ENCODE measurements at places on chromosomes 7 and 10.

GRCh38 chr7:2941216-2941859 lies 97.2 kb upstream of the GNA12 start:
- DNase-seq = no peak

- no peak for DNase-seq
Observed at GRCh38 chr10:70963271-70963670, 74.9 kb upstream of the PCBD1 start.

DNA sequence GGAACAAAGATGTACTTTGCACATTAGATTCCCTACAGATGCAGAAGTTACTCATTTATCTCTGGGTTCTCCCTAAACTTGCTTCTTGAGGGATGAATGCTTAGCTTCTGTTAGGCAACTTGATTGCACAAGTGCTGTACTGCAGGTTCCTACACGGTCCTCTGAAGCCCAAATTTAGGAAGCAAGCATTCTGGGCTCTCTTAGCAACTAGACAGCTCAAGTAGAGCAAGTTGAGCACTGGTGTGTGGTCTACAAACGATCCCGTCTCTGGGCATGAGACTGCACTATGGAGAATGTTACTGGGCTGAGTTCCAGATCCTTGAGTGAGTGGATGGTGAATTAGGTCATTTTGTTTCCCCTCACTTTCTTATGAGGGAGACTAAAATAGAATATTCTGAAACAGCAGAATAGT lies 14.3 kb downstream of the SEMA3D start:
- DNase-seq = peak; percentile 74

GRCh38 chr10:76218035-76218434 lies 786.6 kb downstream of the LRMDA start:
- DNase-seq = no peak

GRCh38 chr10:99982728-99983127 lies 27.0 kb downstream of the DNMBP start:
- DNase-seq = no peak

- DNase-seq = no peak
Observed at GRCh38 chr10:14601326-14601725, 173.4 kb downstream of the FAM107B start.

GRCh38 chr10:97426776-97427570 lies 982 bp downstream of the PGAM1 start:
- DNase-seq = no peak

DNA sequence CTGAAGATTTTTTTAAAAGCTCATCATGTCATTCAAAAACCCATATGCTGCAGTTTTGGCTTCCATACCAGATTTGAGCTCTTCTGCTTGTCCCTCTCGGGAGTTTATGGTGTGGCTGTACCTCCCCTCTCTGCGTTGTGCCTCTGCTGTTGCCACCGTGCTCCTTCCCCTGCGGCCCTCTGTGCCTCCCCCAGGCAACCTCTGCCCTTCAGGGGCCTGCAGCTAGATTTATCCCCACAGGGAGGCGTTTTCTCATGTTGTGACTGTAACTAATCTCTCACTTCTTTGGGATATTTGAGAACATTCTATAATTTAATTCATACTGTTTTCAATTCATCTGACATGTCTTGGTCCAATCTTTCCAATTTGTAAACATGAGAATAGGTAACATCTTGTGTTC lies 52.7 kb downstream of the TASOR2 start:
- no peak for DNase-seq

GRCh38 chr7:141649137-141649864 lies 52.7 kb downstream of the DENND11 start:
- no peak for DNase-seq

GRCh38 chr10:76149182-76149581 lies 717.8 kb downstream of the LRMDA start:
- no peak for DNase-seq

- DNase-seq = no peak
Observed at GRCh38 chr7:97748482-97748881, 16.6 kb downstream of the TAC1 start.

GRCh38 chr10:26890956-26891355 lies 30.2 kb upstream of the ABI1 start:
- DNase-seq = no peak

- DNase-seq = no peak
Observed at GRCh38 chr10:90560331-90560730, 297.5 kb downstream of the HTR7 start.

DNA sequence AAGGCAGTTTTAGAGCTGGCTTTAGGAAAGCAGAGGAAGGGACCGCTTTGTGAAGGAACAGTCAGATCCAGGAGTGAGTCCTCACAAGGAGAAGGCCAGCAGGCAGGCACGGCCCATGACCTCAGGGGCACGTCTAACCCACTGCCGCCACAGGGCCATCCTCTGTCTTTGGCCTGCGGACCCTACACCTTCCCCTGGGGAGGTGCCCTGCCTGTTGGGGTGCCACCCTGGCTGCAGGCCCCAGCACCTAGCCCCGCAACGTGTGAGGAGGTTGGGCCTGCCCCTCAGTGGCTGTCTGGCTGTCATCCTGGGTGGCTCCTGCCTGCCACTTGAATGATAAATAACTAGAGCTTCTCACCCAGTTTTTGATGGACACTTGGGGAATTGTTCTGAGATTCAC lies 31.0 kb upstream of the TRIM8 start:
- DNase-seq = no peak

- DNase-seq = no peak
Observed at GRCh38 chr10:102399217-102400021, 3.9 kb downstream of the NFKB2 start.

- no peak for DNase-seq
Observed at GRCh38 chr10:131706952-131707351, 193.9 kb upstream of the PPP2R2D start.

DNA sequence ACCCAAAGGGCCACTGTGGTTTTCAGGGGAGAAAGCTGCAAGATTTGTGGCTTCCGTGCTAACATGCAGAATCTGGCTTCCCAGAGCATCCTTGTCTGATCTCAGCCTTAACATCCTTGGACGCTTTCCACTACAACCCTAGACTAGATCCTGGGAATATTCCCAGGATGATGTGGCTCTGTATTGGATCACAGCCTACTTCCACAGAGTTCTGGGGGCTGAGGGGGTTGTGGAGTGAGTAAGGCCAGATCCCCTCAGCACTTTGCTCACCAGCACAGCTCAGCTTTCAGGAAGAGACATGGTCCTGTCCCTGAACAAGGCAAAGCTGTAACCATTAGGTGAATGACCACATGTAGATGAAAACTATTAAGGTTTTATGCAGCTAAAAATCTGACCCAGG lies 241.3 kb upstream of the MYO3A start:
- no peak for DNase-seq

DNA sequence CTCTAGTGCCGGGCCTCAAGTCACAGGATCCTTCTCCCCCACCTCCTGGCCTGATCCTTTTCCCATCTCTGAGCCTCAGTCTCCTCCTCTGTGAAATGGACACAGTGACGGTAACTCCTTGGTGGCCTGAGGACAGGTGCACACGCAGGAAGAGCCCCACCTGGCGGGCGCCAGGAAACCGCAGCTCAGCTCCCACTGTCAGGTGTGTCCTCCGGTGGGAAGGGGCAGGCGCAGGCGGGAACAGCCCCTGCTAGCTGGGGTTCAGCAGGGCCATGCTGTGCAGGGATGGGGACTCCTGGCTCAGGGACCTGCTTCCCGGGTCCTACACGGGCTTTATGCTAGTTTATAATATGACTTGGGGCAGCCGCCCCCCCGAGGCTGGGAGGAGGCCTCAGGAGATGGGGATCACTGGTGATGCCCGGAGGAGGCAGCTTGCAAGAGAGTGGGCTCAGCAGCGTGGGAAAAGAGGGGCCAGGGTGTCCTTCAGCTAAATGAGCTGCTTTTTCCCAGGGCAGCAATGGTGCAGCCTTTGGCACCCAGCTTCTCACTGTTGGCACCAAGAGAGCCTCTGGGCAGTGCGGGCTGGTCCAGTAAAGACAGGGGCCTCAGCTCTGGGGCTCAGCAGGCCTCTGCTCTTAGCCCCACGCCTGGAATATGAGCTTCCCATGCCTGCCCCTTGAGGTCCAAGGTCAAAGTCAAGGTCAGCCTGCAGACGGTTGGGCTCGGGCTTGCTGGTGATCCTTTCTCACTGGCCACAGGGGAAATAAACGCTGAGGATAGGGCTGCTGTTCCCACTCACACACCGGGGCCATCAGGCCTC lies 68.0 kb upstream of the FAM20C start:
- no peak for DNase-seq

DNA sequence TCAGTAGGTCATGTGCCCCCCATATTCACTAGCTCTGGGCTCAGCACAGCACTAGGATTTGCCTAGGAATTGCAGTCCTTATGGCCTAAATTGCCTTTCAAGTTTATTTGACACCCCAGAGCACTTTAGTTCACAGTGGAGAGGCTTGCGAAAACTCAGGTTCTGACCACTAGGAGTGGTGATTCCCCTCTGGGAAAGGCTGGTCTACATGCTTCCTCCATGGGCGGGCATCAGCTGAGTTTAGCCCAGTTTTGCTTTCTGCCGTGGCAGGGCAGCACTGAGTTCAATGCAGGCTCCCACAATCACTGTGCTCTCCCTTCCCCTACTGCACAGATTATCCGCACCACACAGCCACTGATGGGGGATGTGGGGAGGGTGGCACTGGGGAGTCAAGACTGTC lies 94.4 kb downstream of the ADCYAP1R1 start:
- DNase-seq = no peak

DNA sequence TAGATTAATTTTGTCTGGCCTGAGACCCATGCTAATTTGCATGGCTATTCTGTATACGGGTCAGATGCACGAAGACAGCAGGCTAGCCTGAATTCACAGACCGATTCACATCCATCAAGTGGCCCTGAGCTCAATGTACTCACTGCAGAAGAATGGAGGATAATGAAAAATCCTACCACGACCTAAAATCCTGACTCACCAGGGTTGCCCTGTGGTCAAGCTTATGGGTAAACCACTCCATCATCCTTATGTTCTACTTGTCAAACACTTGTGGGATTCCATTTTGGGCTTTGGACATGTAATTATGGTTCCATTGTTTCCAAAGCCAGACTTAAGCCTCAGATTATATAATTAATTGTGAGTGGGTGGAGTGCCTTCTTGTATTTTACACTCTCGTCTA lies 110.4 kb upstream of the ZNF438 start:
- DNase-seq = no peak

DNA sequence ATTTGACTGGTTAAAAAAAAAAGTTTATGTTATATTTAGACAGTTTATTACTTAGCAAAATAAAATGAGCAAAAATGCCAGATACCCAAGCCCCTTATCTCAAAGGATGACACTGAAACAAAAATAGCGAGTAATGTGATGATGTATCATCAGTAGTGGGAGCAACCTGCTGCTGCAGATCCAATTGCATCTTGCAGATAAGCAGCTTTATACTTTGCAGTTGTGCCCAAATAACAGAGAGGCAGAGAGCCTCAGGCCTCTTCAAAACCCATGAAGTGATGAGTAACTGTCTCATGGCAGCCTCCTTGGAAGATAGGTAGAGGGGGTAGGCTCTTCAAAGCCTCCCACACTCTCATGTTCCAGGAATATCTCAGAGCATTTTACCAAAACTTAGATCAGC lies 468.2 kb upstream of the LRRTM3 start:
- DNase-seq = no peak

- no peak for DNase-seq
Observed at GRCh38 chr7:116497708-116498107, 1.8 kb upstream of the CAV2 start.

GRCh38 chr7:79272066-79272669 lies 181.3 kb downstream of the MAGI2 start:
- no peak for DNase-seq

- no peak for DNase-seq
Observed at GRCh38 chr10:62733654-62734293, 70.7 kb upstream of the ADO start.

DNA sequence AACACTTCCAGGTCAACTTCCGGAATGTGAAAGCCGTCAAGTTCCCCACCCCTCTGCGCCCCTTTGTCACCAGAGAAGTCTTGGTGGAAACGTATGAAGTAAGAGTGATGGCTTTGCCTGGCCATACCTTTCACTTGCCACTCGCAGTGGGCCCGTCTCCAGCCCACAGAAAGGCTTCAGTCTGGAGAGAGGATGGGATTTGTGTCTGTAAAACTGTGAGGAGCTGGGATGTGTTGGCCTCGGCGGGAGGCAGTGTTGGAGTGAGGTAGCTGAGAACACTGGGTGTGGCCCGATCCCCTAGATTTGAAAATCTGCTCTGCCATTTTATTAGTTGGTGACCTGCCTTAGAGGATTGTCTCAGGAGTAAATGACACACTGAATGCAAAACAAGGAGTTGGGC lies 6.4 kb downstream of the ADCK2 start:
- no peak for DNase-seq

GRCh38 chr10:68095153-68095552 lies 14.1 kb upstream of the MYPN start:
- DNase-seq = peak; percentile 70

DNA sequence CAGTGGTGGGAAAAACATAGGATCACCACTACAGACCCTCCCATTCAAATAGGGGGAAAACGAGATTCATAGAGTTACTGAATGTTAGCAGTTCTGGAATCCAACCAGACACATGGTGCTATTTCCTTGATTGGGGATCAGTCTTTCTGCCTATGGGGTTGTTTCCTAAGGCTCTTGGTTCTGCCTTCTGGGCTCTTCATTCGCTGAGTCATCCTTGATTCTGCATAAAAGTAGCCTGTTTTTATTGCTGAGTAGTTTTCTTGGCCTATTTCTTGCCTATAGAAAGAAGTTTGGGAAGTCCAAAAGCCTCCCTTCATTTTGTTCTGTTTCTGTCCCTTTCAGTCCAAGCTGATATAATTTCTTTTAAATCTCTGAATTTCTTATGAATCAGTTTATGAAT lies 99.3 kb upstream of the OIT3 start:
- DNase-seq = no peak

GRCh38 chr7:7681191-7681935 lies 37.0 kb downstream of the RPA3 start:
- no peak for DNase-seq

DNA sequence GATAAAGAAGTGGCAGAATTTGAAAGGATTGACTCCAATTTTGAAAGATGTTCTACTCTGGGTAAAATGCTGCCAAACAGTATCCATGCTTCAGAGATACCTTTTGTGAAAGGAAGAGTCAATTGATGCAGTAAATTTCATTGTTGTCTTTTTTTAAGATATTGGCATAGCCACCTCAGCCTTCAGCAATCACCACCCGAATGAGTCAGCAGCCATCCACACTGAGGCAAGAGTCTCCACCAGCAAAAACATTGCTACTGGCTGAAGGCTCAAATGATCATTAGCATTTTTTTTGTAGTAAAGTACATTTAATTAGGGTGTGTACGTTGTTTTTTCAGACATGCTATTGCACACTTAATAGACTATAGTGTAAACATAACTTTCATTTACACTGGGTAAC lies 31.7 kb upstream of the CYP26C1 start:
- DNase-seq = no peak

DNA sequence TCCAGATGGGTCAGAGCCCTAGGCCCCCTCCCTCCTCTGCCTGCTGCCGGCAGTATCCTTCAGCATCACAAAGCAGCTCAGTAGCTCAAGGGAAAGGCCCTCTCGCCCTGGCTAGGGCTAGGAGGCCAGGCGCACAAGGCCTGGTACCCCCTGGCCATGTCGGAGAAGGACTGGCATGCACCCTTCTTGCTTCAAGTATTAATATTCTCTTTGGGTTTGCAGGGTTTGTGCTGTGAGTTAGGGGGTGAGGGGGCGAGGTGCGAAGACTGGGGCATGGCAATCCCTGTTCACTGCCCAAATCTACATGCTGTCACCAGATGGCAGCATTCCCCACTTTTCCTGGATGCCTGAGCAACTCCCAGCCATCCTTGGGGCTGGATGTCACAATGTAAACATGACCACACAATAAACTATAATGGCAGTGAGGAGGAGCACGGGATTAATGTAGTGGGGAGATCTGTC lies 105.2 kb downstream of the NEURL1 start:
- DNase-seq = peak; percentile 28

Measured in AG04449 (cell line).